ENCODE measurements at places on chromosomes 2 and 18.

DNA sequence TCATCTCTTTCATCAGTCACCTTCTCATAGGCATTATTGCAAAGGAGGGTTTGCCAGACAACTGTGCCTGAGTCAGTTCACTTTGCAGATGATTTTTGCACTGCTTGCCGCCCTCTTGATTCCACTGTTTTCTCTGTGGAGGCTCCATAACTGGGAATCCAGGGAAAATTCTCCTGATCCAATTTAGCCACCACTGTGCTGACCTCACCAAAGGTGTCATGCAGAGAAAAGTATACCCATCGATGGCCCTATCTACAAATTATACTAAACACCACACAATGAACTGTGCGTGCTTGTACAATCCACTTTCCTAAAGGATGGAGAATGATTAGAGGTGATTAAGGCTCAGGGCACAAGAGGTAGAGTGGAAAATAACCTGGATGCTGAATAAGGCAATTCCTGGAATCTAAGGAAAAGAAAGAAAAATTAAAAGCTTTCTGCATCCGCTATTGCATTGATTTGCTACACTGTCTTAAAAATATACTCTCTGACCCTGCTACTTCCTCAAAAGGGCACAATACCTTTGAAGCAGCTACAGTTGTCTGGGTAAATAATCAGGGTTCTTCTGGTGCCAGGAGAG lies 409.4 kb downstream of the RIT2 start:
- no peak for DNase-seq

- DNase-seq = peak; percentile 67
These were observed at the start of gene ZEB2 for GRCh38 chr2:144519934-144520731. Gene ZEB2 (minus strand): TSS chr2:144520119. CDS start chr2:144517350, 2,769 bp downstream.

DNA sequence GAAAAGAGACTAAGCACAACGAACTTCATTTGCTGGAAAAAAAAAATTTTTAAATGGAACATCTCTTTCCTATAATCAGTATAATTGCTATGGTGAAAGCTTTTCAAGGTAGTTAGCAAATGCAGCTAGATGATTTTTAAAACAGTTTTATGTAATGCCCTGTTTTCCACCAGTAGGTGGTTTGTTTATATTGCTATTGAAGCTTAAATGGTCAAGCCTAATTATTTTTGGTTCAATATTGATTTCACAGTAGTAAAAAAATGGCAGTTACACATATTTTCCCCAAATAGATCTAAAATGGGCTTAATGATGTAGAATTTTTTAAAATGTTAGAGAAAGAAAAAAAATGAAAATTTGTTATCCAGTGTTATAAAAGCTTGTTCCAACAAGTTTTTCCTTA lies 70.2 kb downstream of the CDH19 start:
- no peak for DNase-seq

DNA sequence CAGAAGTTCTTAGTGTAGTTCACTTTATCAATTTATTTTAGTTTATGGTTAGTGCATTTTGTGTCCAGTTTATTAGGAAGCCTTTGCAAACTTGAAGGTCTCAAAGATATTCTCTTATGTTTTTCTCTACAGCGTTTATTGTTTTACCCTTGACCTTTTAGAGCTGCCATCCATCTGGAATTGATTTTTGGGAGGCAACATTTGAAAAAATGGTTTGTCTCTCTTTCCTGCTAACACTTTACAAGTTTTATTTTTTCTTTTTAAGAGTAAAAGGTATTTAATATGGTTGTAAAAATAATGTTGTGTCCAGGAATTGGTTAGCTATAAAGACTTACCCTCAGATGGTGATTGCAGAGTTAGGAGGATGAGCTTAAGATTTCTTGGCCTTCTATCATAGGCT lies 14.0 kb downstream of the GORASP2 start:
- DNase-seq = no peak

GRCh38 chr18:51890762-51891161 lies 449.2 kb upstream of the DCC start:
- DNase-seq = no peak
